Retina (tissue), 1 donor: ENCODE measurements at places on chromosomes 1 and 21.

DNA sequence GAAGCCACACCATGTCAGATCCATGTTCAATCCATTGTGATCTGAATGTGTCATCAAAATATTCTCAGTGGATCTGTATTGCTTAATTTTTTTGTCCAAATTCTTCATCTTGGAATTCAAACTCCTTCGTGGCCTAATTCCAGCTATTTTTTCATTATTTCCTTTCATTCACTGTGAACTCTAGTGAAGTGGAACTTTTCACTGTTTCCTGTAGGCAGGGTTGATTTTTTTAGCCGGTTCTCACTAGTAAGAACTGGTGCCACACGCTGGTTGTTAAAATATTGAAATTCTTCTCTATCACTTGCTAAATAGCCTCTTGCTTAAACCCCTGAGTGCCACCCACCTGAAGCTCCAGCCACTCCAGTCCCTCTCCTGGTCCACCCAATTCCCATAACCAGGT, 7.6 kb upstream of the S100A11 start:
- DNase-seq: no peak

GRCh38 chr1:160971618-160972056, 17.0 kb upstream of the ITLN2 start:
- no peak for DNase-seq

DNA sequence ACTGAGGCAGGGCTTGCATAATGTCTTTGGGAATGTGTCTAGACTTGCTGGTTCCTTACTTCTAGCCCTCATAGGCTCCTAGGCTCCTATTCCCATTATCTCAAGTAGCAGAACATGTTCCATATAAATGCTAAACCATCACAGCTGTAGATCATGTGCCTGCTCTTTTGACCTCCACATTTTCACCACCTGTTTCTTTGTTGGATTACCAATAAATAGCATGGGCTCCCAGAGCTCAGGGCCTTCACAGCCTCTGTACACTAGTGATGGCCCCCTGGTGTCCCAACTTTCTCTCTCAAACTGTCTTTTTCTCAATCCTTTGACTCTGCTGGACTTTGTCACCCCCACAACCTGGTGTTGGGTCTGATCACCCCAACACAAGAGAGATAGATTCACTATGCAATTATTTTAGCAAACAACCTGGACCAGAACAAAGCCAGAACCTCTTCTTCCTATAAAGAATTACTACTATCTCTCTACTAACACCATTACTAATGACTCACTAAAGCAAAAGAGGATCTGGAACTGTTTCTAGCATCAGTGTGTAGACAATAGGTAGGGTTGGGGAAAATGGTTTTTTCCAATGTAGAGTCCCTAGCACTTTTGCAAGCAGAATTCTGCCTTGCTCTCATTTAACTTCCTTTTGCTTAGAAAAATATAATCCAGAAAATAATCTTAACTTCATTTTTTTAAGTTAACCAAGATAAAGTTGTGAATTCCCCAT, 51.7 kb downstream of the WLS start:
- no peak for DNase-seq

GRCh38 chr1:40901886-40902852, 40.0 kb upstream of the CITED4 start:
- no peak for DNase-seq

DNA sequence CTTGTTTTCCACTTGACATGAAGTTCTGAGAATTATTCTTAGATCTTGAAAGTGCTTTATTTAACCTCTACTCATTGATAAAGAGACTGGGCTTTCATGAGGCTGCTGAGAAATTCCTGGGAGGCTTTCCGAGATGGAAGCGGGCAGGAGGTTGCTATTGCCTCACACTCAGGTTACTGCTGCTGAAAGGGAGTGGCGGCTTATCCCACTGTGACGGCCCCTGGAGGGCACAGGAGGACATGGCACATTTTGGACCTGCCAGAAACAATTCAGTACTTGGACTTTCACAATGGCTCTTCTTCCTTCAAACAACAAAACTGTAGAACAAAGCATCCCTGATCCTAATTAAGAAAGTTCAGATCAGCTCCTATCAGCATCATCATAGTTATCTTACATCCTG, 16.2 kb upstream of the MARK1 start:
- peak; percentile 19 for DNase-seq

- DNase-seq: no peak
Observed at GRCh38 chr1:20698195-20698910, 19.5 kb downstream of the KIF17 start.

GRCh38 chr21:36030581-36031189, 29.6 kb downstream of the SETD4 start:
- DNase-seq: no peak

DNA sequence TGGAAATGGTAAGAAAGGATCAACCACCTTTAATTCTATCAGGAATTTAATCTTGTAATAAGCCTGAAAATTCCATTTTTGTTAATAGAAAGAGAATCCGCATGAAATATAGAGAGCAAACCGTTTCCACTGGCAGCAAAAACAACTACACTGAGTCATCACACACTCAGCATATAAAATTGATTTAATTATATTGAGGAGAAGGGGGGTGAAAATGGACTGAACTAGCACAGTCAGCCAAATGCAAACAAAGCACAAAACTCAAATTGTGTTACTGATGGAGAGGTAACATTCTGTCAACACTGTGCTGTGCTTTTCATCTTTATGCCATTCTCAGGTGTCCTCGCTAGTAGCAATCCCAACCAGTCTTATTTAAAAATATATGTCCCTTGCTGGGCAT, 1583.9 kb downstream of the MRPL39 start:
- no peak for DNase-seq

DNA sequence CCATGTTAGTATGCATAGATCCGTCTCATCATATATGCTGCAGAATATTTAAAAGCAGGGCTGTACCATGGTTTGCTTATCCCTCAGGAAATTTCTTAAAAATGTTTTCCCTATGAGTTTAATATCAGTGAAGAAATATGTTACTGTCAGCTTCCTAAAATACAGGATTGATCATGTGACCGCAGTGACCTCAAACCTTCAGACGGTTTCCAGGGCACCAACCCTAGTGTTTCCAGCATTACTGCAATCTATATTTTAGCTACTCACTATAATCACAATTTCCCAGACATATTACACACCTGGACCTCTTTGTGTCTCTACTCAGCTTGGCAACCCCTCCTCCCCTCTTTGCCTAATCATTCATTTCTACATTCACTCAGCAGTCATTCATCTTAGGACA, 7.7 kb upstream of the SDHB start:
- no peak for DNase-seq

DNA sequence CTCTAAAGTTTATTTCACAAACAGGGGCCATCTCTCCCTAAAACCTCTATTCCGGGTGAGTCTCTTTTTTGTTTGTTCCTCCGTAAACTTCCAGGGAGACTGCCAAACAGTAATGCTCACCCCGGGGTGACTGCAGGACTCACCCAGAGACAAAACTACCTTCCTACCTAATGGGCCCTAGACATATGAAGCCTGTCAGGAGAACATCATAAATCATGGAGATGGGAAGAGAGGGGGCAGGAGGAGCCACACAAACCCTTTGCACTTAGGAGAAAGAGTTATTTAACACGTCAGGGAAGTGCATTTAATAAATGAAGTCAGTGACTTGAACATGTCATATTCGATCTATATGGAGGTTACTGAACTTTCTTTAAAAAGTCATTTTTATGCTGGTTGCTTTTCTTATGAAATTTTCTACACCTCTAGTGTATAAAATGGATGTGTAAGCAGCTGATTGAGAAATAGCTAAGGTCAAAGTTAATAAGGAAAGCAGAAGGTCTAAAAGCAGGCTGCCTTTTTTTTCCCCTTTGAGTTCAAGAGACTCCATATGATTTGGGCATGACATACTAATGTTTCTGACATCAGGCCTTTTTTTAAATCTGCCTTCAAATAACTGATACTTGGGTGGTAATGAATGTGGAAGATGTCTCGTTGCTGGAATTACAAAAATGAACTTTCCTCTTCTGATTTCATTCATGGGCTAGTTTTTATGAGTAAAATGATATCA, 286.9 kb upstream of the USP25 start:
- no peak for DNase-seq

DNA sequence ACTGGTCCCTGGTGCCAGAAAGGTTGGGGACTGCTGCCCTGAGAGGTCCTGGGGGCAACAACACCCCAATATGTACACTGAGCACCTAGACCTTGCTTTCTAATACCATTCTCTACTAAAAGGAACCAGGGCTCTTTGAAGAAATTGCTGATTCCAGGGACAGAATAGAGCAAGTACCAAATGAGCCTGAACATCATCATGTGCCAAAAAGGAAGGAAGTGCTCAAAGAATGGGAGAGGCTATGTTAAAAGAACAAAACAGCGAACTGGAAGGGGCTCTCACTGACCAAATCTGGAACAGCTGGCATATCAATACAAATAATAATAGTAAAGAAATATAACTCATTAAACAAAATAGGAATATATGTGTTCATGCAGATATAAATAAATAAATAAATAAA, 50.8 kb downstream of the PIK3R3 start:
- no peak for DNase-seq

GRCh38 chr1:244296003-244296402, 155.7 kb downstream of the ADSS2 start:
- no peak for DNase-seq

- DNase-seq: peak; percentile 27
Observed at GRCh38 chr1:9413071-9413876, 120.6 kb downstream of the SPSB1 start.

GRCh38 chr21:33418691-33419090, 15.5 kb downstream of the IFNGR2 start:
- DNase-seq: no peak

GRCh38 chr1:243801378-243801777, 48.7 kb downstream of the AKT3 start:
- DNase-seq: no peak
